ENCODE measurements at places on chromosomes 4 and X. TPM values are rescaled to one million over a fixed set of nuclear protein-coding genes. Genes with fewer than 3 reads are reported as not detected.

The SPARCL1 gene
- 158 TPM for total RNA-seq

The GRID2 gene
- total RNA-seq, result not detected

The DCHS2 gene
- total RNA-seq, result 0.17 TPM

The SMS gene
- 166 TPM for total RNA-seq

The MAGEB3 gene
- not detected for total RNA-seq

The IRS4 gene
- 0.17 TPM for total RNA-seq

The SERPINA7 gene
- not detected for total RNA-seq

The EMCN gene
- 127 TPM for total RNA-seq

The RNF175 gene
- 0.37 TPM for total RNA-seq

The TEX13D gene
- total RNA-seq, result not detected

The NKX3-2 gene
- total RNA-seq, result 0.05 TPM

The SPATA4 gene
- not detected for total RNA-seq

The CXorf51A gene
- not detected for total RNA-seq

The SH3D19 gene
- 67.3 TPM for total RNA-seq
